ENCODE measurements at places on chromosomes 6 and 20.

DNA sequence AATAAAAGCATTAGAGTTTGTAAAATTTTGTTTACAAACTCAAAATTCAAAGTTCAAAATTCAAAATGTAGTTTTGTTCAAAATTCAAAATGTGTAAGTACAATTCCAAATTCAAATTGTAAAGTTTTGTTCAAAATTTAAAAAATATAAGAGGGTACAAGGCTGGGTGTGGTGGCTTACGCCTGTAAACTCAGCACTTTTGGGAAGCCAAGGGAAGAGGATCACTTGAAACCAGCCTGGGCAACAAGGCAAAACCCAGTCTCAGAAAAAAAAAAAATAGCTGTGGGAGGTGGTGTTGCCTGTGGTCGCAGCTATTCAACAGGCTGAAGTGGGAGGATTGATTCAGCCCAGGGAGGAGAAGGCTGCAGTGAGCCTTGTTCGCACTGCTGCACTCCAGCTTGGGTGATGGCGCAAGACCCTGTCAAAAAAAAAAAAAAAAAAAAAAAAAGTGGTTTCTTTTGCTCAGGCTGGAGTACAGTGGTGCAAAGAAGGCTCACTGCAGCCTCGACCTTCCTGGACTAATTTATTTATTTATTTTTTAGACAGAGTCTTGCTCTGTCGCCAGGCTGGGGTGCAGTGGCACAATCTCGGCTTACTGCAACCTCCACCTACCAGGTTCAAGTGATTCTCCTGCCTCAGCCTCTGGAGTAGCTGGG lies 5.4 kb upstream of the ZBTB12 start:
- no peak for DNase-seq

- no peak for DNase-seq
Observed at GRCh38 chr20:63696306-63696627, 185 bp upstream of the TNFRSF6B start.

- no peak for DNase-seq
Observed at GRCh38 chr6:32116674-32117073, 7.5 kb upstream of the TNXB start.

GRCh38 chr6:139912735-139913400 lies 538.4 kb upstream of the CITED2 start:
- no peak for DNase-seq

- no peak for DNase-seq
Observed at GRCh38 chr6:26172608-26172968, 85.4 kb downstream of the HFE start.

DNA sequence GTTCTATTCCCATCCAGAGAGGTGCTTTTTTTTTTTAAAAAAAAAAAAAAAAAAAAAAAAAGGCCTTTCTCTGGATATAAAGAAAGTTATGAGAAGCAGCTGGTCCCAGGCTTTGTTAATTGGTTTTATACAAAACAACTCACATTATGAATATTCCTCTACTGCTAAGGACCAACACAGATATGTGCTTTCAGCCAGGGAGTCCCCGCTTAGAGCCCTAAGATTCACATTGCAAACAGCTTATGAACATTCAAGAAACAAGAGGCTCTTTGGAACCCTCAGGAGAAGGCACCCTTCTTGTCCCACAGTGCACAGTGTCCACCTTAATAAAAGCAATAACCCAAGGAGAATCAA lies 53.5 kb upstream of the GPR31 start:
- no peak for DNase-seq

DNA sequence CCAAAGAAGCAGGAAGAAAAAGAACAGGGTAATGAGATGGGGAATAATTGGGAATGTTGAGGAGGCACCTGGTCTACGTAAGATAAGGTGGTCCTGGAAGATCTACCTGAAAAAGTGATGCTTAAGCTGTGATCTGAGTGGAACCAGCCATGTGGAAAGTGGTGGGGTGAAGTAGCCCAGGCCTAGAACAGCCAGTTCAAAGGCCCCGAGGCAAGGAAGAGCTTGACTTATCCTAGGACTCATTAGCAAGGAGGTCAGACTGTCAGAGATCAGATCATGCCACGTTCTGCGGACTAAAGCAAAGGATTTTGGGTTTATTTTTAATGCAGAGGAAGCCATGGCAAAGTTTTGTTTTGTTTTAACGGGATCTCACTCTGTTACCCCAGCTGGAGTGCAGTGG lies 5.1 kb downstream of the SYCP2L start:
- DNase-seq, result no peak

DNA sequence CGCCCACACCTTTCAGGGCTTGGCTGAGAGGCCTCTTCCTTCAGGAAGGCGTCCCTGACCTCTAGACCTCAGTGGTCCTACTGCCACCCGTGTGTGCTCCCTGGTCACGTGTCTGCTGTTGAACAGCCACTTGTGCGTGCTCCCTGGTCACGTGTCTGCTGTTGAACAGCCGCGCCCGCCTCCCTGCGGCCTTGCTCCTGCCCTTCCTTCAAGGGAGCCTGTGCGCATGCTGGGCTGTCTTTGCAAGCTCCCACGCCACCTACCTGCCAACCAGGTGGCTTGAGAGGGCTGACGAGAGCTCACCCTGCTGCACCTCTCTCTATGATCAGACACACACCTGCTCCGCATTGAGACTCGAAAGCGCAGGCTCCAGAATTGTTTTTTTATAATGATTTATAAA lies 179.3 kb downstream of the BMP7 start:
- no peak for DNase-seq

GRCh38 chr20:35901678-35902544 lies 52.4 kb downstream of the SCAND1 start:
- DNase-seq, result no peak

DNA sequence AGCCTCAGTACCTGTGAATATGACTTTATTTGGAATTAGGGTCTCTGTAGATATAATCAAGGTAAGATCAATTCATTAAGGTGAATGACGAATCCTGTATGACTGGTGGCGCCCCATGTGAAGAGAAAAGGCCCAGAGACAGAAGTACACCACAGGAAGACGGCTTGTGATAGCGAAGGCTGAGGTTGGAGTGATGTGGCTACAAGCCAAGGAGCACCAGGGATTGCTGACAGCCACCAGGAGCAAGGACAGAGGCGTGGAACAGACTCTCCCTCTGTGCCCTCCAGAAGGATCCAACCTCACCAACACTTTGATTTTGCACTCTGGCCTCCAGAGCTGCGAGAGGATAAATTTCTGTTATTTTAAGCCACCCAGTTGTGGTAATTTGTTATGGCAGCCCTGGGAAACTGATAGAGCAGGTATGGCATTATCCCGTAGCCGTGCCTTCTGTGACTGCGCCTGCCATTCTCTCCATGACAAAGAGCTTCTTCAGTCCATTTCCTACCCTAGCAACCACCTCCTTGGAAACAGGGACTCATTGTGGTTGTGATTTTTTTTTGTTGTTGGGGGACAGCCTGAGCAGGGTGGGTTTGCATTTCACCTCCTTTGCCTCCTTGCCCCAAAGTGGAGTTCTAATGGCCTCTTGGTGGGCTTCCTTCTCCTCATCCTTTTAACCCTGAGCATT lies 29.6 kb downstream of the PTK7 start:
- no peak for DNase-seq

DNA sequence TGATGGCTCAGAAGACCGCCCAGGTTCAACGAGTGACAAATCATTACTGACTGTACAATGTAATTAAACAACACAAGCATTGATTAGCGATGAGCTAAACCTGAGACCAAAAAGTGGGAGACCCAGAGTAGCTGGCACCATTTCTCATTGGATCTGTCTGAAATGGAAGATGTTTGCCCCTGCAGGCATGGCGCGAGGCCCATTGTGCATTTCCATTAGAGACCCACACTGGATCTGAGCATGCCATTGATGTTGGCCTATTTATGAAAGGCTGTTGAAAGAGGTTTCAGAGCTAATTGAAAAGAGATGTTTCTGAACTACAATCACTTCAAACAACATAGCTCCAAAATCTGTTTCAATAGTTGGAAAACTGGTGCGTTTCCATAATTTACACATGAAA lies 196.7 kb downstream of the TFAP2B start:
- no peak for DNase-seq

- no peak for DNase-seq
Observed at GRCh38 chr6:34157236-34157830, 11.4 kb upstream of the GRM4 start.

DNA sequence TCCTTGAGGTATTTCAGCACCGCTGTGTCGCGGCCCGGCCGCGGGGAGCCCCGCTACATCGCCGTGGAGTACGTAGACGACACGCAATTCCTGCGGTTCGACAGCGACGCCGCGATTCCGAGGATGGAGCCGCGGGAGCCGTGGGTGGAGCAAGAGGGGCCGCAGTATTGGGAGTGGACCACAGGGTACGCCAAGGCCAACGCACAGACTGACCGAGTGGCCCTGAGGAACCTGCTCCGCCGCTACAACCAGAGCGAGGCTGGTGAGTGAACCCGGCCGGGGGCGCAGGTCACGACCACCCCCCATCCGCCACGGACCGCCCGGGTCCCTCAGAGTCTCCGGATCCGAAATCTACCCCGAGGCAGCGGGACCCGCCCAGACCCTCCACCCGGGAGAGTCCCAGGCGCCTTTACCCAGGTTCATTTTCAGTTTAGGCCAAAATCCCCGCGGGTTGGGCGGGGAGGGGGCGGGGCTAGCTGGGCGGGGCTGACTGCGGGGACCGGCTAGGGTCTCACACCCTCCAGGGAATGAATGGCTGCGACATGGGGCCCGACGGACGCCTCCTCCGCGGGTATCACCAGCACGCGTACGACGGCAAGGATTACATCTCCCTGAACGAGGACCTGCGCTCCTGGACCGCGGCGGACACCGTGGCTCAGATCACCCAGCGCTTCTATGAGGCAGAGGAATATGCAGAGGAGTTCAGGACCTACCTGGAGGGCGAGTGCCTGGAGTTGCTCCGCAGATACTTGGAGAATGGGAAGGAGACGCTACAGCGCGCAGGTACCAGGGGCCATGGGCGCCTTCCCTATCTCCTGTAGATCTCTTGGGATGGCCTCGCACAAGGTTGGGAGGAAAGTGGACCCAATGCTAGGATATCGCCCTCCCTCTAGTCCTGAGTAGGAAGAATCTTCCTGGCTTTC lies 693 bp downstream of the HLA-F start:
- DNase-seq, result peak; percentile 69

DNA sequence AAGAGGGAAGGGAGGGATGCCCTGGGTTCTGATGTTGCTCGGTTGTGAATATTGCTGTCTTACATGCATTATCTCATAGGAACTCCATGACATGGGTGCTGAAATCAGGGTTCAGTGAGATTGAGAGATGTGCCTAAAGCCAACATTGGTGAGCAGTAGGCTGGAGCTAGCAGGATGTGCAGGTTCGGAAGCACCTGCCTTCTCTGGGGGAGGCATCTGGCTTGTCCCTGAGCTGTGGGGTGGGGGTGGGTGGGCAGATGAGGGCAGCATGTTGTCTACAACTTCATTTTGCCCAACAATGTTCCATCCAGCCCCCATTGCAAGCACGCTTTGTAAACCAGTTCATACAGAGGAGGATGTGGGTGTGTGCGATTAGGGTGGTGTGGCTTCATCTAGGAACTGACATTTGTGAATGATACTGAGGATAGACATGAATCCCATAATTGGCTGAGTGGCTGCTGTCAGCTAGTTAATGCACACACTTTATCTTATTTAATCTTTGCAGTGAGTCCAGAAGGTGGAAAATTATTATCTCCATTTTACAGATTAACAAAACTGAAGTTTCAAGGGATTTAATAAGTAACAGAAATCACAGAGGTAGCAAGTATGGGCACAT lies 119.4 kb downstream of the SYNDIG1 start:
- DNase-seq, result no peak

DNA sequence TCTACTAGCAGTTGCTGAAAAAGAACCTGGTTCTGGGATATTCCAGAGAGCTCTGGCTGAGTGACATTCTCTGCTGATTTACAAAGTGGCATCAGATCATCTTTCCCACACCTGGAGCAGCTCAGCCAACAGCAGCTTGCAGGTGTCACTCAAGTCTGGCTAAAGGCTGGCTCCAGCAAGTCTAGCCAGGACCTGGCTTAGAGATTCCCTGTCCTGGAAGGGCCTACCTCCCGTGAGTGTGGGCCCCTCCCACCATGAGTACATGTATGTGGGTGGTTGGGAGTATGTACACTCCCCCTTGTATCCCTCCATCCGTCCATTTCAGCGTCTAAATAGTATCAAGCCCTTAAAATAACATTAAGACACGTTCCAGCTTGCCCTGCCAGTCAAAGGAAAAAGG lies 539.3 kb upstream of the ID4 start:
- no peak for DNase-seq

GRCh38 chr6:167985911-167986595 lies 11.4 kb upstream of the KIF25 start:
- no peak for DNase-seq

DNA sequence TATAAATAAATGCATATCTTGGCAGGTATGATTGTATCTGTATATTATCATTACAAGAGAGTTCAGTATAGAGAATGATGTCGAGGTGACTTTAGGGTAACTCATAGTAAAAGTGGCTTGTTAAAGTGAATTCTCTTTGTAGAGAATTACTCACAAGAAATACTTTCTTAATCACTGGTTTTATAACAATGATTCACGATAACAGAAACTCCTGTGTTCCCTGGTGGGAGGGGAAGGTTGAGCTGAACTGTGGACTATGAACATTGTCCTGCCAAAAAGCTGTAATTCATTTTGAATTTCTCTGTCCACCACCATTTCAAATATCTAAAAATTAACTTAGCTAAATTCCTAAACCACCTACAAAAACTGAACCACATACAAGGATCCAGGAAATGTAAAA lies 7.7 kb downstream of the TPMT start:
- no peak for DNase-seq

- no peak for DNase-seq
Observed at GRCh38 chr6:92047860-92048259, 1371.5 kb downstream of the EPHA7 start.

- no peak for DNase-seq
Observed at GRCh38 chr6:125752773-125753172, 3.3 kb downstream of the HEY2 start.

DNA sequence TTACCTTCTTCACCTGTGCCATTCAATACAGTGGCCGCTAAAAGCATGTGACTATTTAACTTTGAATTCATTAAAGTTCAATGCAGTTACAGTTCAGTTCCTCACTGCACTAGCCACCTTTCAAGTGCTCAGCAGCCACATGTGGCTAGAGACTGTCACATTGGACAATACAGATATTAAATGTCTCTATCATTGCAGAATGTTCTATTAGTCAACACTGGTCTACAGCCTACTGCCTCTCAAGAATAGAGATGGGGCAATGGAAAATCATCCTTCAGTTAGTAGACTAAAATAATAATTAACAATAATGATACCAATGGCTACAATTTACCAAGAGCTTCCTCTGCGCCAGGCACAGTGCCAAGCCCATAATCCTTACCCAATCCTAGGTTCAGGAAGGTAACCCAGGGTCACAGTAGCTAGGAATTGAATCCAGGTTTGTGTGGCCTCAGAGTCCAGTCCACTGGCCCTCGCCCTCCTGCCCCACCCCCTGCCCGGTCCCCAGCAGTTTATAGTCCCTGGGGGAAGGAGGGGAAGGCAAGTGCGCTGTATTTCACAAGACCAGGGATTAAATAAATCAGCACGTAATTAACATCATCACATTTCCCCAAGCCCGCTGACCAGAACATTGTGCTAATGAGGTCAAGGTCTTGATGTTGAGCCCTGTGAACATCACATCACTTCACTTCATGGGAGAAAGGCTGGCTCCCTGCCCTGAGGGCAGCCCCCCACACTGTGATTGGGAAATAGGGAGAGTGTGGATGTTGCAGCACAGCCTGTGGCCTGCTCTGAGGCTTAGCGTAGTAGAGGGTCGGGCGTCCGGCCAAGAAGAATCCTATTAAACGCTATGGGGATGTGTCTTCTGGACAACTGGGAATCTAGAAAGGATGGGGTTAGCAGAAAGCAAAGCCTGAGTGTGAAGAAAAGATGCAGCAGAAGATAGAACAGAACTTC lies 147.2 kb downstream of the VEGFA start:
- no peak for DNase-seq

Data from T-helper 1 cell (primary cell).